ENCODE measurements at places on chromosomes 7 and 10.
A peak's percentile ranks its signal among the peaks of the same experiment; 100 is the strongest.

GRCh38 chr7:149459540-149460452 is 1.1 kb downstream of the ZNF777 start:
- peak; percentile 35 for DNase-seq

GRCh38 chr10:29649561-29650551 is 15.1 kb upstream of the SVIL start:
- DNase-seq: no peak

DNA sequence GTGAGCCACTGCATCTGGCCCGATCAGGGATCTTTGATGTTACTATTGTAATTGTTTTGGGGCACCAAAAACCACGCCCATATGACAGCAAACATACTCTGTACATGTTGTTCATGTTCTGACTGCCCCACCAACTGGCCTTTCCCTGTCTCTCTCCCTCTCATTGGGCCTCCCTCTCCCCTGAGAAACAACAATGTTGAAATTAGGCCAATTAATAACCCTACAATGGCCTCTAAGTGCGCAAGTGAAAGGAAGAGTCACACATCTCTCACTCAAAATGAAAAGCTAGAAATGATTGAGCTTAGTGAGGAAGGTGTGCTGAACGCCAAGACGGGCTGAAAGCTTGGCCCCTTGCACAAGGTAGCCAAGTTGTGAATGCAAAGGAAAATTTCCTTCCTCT is 50.3 kb upstream of the SDK1 start:
- no peak for DNase-seq

- DNase-seq: peak; percentile 70
Measured at GRCh38 chr10:69639291-69640195, 9.5 kb downstream of the FAM241B start.

DNA sequence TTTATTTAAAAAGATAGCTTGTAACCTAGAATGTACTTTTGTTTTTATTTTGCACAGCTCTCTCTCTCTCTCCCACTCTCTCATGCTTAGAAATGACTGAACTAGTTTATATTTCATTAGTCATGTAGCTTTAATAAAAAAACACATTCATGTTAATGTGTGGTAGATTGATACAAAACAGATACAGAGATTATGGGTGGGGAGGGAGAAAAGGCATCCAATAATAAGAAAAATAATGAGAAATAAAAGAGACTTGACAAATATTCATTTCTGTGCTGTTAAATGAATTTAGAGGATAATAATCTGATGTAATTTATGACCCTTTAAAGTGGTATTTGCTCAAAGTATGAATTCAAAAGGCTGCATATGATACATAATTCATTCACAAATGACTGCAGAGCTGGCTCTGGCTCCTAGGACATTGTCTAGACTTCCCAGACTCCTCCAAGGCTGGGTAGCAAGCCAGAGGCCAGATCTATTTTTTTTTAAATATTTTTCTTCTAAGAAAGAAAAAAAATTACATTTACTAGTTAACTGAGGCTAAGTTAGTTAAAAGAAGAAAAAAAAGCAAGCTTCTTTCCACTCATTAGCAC is 105.7 kb upstream of the DNAJB12 start:
- no peak for DNase-seq

GRCh38 chr7:12859761-12860160 is 172.3 kb downstream of the ARL4A start:
- DNase-seq: no peak

GRCh38 chr7:155964543-155964942 is 152.3 kb upstream of the SHH start:
- no peak for DNase-seq

GRCh38 chr10:23914641-23915040 is 294.3 kb upstream of the KIAA1217 start:
- no peak for DNase-seq

Data from suppressor macrophage treated with lipopolysaccharide for 4 hours (primary cell).